ENCODE measurements at places on chromosomes 7 and 10.

DNA sequence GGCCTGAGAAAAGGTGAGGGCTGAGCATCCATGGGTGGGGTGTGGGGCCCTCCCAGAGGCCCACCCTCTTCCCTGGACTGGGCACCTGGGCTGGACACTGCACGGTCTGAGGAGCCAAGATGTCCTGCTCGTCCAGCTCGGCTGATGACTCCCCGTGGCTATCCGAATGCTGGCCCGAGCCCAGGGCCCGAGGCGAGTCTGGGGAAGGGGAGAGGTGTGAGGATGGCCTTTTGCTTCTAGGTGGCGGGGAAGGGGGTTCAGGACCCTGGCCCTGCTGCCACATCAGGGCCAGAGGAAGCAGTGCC lies 7.1 kb downstream of the NACAD start:
- no peak for DNase-seq

GRCh38 chr10:8618834-8619233 lies 564.3 kb downstream of the GATA3 start:
- DNase-seq, result no peak

GRCh38 chr7:111324228-111324627 lies 233.3 kb downstream of the LRRN3 start:
- peak; percentile 70 for DNase-seq

- DNase-seq, result no peak
These were observed 30.5 kb upstream of the MAP3K8 start for GRCh38 chr10:30403494-30403893.

GRCh38 chr7:100612730-100613390 lies 520 bp downstream of the MOSPD3 start:
- DNase-seq, result no peak

DNA sequence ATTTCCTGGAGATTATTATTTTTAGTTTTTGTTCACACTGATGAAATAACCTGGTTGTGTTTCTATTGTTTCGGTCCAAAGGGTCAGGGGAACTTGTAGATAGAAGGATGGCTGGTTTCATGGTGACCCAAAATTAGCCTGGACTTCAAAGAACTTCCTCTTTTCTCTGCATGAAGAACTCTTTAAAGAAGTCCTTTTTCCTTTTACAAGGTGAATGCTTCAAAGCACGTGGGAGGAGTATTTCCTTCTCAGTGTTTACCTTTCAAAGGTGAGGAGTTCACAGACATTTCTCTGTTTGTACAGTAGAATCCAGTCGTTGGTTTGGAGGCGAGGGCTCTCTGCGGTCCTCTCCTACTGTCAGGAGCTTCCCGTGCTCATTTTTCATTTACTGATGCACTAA lies 561.7 kb downstream of the GATA3 start:
- peak; percentile 44 for DNase-seq

DNA sequence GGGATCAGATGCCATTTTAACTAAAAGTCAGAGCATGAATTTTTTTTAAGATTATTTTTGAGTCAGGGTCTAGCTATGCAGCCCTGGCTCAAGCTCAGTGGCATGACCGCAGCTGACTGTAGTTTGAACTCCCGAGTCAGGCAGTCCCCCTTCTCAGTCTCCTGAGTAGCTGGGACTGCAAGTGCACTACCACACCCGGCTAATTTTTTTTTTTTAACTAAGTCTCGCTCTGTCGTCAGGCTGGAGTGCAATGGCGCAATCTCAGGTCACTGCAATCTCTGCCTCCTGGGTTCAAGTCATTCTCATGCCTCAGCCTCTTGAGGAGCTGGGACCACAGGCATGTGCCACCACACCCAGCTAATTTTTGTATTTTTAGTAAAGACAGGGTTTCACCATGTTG lies 7.8 kb downstream of the TAS2R41 start:
- no peak for DNase-seq

- DNase-seq, result no peak
These were observed 13.5 kb upstream of the TBX20 start for GRCh38 chr7:35267411-35267810.

- DNase-seq, result no peak
These were observed 13.5 kb downstream of the LRRC20 start for GRCh38 chr10:70368774-70369482.

- no peak for DNase-seq
These were observed 730.5 kb downstream of the ZWINT start for GRCh38 chr10:55630491-55631056.

GRCh38 chr7:100867776-100868485 lies 744 bp downstream of the TRIP6 start:
- no peak for DNase-seq

- no peak for DNase-seq
These were observed 224.3 kb upstream of the IGFBP3 start for GRCh38 chr7:46145412-46145811.

DNA sequence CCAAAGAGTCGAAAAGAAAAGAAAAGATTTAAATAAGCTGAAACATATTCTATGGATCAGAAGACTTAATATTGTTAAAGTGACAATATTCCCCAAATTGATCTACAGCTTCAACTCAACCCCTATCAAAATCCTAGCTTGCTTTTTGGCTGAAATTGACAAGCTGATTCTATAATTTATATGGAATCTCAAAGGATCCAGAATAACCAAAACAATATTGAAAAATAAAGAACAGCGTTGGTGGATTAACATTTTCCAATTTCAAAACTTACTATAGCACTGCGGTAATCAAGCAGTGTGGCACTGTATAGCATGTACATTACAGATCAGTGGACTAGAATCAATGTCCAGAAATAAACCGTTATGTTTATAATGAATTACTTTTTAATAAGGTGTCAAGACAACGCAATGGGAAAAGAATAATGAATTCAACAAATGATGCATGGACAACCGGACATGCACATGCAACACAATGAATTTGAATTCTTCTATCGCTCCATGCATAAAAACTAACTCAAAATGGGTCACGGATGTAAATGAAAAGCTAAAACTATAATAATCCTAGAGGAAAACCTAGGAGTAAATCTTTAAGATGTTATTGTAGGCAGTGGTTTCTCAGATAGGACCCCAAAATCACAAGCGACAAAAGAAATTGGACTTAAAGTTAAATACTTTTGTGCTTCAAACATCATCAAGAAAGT lies 1.6 kb upstream of the ALOX5 start:
- DNase-seq, result peak; percentile 78

DNA sequence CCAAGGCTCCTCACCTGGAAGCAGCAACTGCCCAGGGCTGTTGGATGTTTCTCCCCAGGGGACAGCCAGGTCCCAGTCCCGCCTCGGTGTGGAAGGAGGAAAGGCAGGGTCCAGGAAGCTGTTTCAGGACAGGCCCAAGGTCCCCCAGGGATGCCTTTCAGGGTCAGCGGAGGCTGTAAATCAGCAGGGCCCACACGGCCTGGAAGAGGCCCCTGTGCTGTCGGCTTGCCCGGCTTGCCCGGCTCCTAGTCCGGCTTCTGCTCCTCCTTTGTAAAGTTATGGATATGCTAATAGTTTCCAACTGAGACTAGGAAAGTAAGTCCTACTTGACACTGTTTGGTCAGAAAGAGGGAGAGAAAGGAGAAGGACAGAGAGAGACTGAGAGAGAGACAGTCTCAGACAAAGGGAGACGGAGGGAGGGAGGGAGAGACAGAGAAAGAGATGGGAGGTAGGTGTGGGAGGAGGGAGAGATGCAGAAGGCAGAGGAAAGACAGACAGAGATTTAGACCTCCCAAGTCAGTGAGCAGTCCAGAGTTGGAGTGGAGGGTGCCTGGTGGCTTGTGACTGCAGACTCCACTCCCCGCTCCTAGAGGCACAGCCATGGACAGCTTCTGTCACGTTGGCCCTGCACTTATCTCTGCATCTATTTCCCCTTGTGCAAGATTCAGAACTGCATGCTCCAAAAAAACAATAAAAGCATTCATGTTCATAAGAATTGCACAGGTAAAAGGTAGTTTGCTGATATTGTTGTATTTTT lies 10.5 kb downstream of the IKZF1 start:
- no peak for DNase-seq

All from Karpas-422 (cell line).